GM03348 (cell line): ENCODE measurements at places on chromosomes 7 and 10.

- DNase-seq = no peak
Observed at GRCh38 chr10:30455816-30456215, 21.8 kb downstream of the MAP3K8 start.

DNA sequence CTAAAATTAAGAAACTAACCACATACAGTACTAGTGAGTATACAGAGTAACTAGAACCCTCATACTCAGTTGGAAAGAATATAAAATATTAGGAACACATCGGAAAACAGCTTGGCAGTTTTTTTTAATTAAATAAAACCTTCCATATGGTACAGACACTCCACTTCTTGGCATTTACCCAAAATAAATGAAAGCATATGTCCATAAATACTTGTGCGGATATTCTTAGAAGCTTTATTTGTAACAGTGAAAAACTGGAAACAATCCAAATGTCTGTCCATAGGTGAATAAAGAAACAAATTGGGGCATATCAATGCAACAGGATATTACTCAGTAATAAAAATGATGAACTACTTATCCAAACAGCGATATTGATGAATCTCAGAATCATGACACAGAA is 410.0 kb downstream of the HTR7 start:
- DNase-seq = no peak

DNA sequence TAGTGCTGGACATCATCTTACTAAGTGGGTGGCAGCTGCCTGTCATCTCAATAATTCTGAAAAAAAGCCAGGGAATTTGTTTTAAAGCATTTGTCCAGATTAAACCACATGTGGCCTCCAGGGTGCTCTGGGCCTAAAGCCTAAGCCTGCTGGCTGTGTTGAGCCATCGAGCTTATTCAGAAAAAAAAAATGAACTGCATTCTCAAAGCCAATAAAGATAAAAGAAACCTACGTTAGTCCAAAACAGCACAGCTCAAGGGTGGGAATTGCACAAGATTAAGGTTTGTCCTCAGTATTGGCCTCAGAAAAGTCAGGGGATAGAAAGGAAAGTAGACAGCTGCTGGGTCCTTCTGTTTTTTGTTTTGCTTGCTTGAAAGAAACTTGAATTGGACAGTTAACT is 22.6 kb upstream of the PRTFDC1 start:
- DNase-seq = peak; percentile 78

- DNase-seq = no peak
Observed at GRCh38 chr10:97217299-97217698, 31.5 kb upstream of the SLIT1 start.

- no peak for DNase-seq
Observed at GRCh38 chr7:47814905-47815613, 133.2 kb downstream of the PKD1L1 start.

DNA sequence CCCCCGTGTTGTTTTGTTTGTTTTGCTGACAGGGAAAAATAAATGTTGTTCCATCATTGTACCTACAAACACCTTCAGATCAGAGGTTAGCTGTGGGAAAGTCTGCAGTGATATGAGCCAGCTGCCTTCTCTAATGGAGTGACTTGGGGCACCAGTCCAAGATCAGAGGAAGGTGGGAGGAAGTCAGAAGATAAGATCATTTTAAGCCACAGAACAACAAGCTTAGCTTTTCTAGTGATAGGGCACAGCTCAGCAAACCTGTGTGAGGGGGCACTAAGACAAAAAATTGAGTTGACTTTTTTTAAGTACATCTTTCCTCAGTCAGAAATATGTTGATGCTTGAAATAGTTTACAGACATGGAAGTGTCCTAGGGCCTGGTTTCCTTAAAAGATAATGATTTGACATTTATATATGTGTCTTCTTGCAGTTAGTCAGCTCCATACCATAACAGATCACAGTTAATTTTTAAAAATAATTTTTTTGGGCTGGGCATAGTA is 240.3 kb upstream of the KAT6B start:
- no peak for DNase-seq

- no peak for DNase-seq
Observed at GRCh38 chr10:36026656-36027390, 384.7 kb upstream of the FZD8 start.
